ENCODE measurements at places on chromosomes 3 and 15.

DNA sequence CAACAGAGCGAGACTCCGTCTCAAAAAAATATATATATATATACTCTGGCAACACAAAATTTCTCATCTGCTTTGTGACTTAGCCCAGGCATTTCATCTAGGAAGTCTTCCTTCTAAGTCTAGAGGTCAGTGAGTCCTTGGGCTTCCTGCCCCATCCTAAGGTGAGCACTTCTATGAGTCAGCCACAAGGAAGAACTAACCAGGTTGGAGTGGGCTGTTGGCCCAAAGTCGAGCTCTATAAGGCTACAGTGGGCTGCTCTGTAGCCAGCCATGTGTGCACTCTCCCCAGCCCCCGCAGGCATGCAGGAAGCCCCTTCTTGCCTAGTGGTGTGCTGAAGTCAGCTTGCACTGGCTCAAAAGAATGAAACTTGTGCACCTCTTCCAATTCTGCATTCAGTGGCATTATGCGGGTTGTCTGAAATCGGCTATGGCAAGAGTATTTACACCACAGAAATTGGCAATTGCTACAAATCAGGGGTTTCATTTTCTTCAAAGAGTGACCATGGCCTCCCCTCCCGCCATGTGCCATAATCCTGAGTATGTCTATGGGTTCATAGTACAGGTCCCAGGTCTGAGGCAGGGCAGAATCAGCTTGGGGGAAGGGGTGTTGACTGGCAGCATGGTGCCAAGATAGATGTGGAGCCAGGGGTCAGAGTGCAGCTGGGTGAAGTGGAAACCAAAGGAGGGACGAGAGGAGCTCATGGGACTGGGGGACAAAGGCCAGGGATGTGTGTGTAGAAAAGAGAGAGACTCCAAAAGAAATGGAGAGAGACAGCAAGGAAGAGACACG lies 22.0 kb upstream of the LOXL1 start:
- no peak for DNase-seq

- DNase-seq, result no peak
Measured at GRCh38 chr3:127829537-127829936, 7.2 kb upstream of the MGLL start.

- DNase-seq, result no peak
Measured at GRCh38 chr3:83230841-83231240, 1469.4 kb upstream of the GBE1 start.

DNA sequence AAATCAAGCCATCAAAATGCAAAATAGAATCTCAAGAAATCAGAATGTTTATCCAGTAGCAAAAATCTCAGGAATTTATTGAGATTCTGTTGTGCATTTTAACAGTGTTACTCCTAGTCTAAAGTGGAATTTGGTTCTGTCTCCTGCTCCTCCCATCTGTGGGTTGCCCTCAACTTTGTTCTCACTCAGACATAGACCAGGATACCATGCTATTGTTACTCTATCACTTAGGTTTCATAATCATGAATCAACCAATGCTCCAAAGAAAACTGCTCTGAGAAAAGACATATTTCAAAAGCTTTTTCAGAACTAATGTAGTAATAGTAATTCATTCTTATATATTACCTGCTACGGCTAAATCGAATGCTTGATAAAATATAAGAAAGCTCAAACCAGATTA lies 274.7 kb downstream of the RBMS3 start:
- peak; percentile 11 for DNase-seq

GRCh38 chr3:17175187-17175807 lies 290.5 kb downstream of the PLCL2 start:
- DNase-seq, result peak; percentile 69

GRCh38 chr15:64949383-64950186 lies 37.9 kb downstream of the ANKDD1A start:
- DNase-seq, result no peak

- no peak for DNase-seq
Measured at GRCh38 chr3:65313666-65314065, 625.9 kb upstream of the ADAMTS9 start.

GRCh38 chr15:64263567-64263966 lies 92.4 kb downstream of the CSNK1G1 start:
- no peak for DNase-seq

DNA sequence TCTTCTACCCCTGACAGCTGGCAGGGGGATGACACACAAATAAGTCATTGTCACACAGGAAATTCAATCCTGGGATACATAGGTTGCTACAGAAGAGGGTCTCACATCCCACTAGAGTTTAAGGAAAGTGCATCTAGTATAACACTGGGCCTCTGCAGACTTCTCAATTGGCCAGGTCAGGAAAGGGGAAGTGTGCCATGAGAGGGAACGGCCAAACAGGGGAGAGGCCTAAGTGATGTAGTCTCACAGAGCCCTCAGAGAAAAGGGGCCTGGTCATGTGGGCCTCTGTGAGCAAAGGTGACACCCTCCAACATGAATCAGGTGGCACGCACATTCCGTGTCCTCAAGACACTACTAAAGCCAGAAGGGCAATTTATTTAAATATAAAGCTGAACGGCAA lies 11.2 kb downstream of the ZXDC start:
- no peak for DNase-seq

DNA sequence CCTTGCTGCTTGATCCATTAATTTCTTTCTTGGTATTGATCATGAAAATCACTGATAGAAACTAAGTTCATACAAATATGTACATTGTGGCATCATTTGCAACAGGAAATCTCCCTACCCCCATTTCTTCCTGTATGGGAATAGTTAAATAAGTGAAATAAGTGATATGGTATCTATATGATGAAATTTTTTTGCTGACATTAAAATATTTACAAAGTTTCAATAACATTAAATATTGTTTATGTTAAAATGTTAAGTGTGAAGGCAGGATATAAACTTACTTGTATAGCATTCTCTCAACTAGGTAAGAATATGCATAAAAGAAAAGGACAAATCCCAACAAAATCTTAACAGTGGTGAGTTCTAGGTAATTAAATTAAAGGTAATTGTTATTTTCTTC lies 60.1 kb upstream of the ETV5 start:
- DNase-seq, result no peak

GRCh38 chr15:66756295-66756694 lies 54.3 kb downstream of the SMAD6 start:
- DNase-seq, result no peak

- no peak for DNase-seq
Measured at GRCh38 chr3:66405701-66406091, 95.1 kb downstream of the LRIG1 start.

DNA sequence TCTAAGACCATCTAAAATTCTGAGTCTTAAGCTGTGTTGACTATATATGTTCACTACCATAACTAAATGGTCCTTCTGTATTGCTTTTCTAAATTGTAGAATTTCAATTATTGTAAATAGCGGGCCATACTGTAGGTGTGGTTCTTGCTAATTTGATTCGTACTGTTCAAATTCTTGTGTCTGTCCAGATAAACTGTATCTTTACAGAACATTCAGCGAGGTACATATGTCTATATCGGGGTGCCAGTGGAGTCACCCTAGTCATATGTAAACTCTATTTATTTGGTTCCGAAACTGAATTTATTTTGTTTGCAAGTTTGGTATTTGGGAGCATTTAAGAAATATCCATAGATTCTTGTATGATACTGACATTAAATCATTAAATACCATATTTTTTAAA lies 69.0 kb downstream of the IGF1R start:
- no peak for DNase-seq

DNA sequence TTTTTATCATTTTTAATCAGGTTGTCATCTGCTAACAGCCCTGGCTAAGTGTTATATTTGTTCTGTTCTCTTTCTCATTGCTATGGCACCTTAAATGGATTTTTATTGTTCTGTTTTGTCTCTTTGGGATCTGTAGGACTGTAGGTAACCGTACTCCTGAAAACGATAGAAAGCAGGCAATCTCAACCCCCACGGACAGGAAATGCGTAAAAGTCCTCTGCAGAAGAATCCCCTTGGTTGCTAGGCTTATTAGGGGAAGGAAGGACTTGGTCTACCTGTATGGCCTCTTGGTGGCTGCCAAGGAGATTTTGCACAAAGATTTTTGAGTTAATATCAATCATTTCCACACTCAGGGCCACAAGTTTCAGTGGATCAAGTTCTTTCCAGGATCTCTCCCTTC lies 571.9 kb upstream of the ZNF385D start:
- no peak for DNase-seq

DNA sequence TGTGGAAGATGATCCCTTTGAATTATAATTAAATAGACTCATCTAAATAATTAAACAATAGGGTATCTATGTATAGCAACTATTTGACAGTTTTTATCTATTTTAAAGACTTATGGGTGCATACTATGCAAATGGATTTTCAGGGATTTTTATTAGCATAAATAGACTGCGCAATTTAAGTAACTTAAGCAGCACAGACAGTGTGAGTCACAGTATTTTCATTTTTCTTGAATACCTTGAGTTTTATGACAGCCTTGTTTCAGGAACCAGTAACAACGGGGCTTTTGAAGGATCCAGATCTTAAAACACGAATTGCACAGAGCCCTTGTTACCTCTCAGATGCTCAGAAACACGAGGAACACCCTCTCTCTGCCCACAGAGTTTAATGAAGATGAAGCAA lies 175.5 kb upstream of the CD96 start:
- no peak for DNase-seq

- DNase-seq, result no peak
Measured at GRCh38 chr15:99435113-99435695, 130.6 kb upstream of the MEF2A start.

DNA sequence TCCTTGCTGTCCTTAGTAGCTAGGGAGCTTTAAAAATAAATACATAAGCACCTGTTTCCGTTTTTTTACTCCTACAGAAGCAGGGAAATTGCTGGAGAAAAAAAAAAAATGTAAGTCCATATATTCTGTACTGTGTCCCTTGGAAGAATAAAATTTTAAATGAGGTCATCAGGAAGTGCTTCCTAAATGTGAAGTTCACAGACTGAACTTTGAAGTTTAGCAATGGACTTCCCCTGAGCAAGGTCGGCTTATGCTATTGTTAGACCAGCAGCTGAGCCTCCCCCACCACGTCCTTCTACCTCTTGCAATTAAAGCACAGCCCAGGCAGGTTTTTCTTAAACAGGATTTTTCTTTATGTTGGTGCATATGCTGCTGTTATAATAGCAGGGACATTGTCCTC lies 26.3 kb downstream of the LIPC start:
- no peak for DNase-seq

DNA sequence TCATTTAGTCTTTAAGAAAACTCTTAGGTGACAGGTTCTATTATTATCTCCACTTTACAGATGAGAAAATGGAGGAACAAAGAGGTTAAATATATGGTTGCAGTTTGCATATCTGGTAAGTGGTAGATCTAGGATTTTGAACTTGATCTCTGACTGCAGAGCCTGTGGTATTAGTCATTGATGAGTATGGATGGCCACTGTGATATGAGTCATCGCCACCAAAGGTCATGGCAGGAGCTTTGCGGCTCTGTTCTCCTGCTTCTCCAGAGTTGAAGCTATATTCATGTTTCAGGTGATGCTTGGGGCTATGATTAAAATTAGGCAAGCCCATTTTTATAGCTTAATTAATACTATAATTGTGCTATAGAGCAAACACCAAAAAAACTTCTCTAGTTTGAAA lies 306.2 kb upstream of the DPPA4 start:
- DNase-seq, result no peak

GRCh38 chr15:91254766-91255165 lies 154.7 kb downstream of the SV2B start:
- DNase-seq, result no peak

- DNase-seq, result no peak
Measured at GRCh38 chr15:82047453-82048400, 1.9 kb upstream of the MEX3B start.

DNA sequence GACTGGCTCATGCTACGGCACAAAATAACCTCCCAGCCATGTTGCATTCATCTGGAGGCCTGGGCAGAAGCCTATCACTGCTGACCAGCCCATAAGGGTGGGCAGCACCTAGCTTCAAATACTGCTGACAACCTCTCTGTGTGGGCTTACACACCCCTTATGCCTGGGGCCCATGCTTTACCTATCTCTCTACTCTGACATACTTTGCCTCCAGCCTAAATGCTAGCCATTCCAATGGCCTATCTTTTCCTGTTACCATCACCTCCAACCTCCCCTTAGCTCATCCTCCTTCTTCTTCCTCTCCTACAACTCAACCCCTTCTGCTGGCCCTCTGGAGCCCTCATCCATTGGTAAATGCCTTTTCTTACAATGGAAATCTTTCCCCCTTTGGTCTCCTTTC lies 41.0 kb upstream of the PPP2R3A start:
- no peak for DNase-seq

DNA sequence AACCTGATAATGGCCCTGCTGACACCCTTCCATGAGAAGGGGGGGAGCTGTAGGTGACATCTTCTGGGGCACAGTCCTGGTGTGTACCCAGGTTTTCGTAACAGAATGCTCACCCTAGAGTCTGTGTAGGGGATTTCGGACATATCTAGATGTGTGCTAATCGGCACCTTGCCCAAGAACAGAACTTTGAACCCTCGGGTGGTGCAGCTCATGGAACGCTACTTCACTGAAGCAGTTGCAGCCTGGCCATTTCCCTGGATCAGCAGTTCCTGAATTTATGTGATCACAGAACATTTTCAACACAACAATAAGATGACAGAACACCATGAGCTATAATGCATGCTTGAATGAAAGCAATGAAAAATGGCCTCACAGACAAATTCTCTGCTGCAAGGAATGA lies 57.5 kb upstream of the MUC13 start:
- no peak for DNase-seq

GRCh38 chr3:31624083-31624709 lies 91.5 kb downstream of the STT3B start:
- no peak for DNase-seq

DNA sequence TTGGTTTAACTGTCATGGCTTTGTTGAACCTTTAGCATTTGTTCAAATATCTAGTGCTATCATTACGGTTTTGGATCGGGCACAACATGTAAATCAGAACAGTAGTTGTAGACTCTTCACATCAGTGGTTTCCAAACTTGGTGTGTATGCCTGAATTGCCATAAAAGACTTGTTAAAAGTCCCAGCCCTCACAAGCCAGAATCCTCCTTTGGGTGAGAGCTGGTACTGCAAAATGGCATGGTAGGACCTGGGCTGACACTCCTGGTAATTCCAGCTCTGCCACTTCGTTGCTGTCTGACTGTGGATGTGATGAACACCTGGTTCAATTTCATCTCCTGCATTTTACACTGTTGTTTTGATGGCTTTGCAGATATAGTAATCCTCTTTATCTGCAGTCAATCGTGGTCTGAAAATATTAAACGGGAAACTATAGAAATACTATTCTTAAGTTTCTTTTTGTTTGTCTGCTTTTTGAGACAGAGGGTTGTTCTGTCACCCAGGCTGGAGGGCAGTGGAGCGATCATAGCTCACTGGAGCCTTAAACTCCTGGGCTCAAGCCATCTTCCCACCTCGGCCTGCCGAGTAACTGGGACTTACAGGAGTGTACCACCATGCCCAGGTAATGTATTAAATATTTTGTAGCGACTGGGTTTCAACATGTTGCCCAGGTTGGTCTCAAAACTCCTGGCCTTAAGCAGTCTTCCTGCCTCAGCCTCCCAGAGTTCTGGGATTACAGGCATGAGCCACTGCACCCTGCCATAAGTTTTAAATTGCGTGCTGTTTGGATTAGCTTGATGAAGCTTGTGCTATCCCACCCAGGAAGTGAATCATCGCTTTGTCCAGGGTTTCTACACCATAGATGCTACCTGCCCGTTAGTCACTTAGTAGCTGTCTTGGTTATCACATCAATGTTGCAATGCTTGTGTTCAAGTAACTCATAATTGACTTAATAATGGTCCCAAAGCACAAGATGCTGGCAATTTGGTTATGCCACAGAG lies 61.6 kb downstream of the RAB7A start:
- peak; percentile 87 for DNase-seq

- DNase-seq, result no peak
Measured at GRCh38 chr15:88835119-88835518, 31.9 kb downstream of the ACAN start.

All from NCI-H226 (cell line).